NCI-H187 treated with DMSO at 0.1 percent for 48 hours (cell line): ENCODE measurements at places on chromosomes 13 and 19.

GRCh38 chr13:22757530-22758120 is 423.2 kb upstream of the SGCG start:
- DNase-seq: no peak

DNA sequence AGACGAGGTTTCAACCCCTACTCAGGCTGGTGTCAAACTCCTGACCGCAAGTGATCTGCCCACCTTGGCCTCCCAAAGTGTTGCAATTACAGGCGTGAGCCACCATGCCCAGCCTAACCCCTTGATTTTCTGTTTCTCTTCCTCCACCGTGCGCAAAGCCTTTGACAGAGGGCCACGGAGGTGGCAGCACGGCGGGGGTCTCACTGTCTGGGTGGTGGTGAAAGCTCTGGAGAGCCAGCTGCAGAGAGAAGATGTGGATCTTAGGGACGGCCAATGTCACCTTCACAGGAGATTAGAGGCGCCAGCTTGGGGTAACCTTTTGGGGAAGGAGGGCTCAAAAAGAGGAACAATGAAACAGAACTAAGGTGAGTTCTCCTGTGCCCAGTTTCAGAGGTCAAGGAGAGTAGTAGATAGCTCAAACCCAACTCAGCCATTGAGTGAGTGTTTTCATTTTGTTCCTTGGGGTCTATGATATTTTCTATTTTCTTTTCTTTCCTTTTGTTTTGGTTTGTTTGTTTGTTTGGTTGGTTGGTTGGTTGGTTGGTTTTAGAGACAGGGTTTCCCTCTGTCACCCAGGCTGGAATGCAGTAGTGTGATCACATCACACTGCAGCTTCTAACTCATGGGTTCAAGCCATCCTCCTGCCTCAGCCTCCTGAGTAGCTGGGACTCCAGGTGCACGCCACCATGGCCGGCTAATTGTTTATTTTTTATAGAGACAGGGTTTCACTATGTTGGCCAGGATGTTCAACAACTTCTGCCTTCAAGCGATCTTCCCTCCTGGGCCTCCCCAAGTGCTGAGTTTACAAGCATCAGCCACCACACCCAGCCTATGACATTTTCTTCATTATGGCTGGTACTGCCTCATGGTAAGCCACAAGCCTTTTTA is 37.7 kb downstream of the GPR42 start:
- DNase-seq: no peak

DNA sequence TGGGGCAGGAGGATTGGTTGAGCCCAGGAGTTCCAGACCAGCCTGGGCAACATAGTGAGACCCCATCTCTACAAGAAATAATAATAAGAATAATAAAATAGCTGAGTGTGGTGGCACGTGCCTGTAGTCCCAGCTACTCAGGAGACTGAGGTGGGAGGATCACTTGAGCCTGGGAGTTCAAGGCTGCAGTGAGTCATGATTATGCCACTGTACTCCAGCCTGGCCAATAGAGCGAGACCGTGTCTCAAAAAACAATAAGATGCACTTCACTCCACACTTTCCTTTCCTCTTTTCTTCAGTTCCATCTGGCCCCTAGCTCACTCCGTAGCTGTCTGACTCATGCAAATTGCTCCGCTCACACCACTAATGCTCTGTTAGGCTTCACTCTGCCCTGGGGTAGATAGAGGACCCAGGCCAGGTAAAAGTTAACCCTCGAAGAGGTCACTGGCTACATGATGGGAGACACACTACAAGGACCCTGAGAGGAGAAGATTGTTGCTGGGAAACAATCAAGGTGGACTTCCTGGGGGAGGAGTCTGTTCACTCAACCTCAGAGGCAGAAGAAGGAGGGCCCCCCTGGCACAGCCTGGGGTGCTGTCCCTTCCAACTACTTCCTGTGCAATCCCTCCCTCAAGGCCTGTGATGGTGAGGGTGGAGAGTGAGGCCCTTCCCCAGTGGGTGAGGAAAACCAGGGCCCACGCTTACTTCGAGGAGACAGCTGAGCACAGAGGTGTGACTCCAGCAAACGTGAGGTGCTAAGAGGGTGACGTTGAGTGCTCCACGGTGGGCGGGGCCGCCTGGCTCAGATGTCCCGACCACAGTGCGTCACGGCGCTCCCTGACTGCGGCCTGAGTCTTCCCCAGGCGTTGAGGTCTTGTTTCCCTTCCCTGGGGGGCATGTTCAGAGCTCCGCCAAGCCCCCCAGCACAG is 8.8 kb upstream of the TNFSF9 start:
- DNase-seq: no peak

DNA sequence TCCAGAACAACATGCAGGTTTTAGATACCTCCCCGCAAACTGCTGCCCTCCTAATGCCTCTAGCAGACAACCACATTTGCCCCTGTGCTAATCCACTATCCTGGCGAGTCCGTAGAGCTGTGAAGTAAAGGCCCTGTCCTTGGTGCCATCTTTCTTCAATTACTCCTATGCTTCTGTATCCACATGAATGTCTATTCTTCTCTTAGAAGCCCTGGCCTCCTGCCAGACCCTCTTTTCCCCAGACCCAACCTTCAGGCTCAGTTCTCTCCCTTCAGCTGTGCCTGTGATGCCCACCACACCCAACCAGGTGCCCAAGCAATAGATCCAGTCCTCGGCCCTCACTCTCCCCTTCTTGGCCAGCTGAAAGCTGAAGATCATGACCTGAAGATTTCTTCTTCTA is 31.1 kb upstream of the ZNF599 start:
- DNase-seq: no peak

DNA sequence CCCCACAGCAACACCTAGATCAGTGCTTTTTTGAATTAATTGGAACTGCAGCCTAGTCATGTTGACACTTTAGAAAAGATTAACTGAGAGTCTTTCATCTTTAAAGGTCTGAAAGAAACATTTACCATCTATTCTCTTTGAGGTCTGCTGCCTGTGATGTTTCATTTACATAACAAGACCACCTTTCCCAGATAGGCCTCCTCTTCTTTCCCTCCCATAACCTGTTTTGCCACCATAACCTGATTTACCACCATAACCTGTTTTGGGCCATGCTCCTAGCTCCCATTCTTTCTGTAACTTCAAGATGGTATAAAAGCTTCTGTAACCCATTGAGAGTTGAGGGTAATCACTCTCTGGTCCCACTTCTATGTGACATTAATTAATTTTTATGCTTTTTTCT is 320.8 kb downstream of the PCDH20 start:
- DNase-seq: no peak

DNA sequence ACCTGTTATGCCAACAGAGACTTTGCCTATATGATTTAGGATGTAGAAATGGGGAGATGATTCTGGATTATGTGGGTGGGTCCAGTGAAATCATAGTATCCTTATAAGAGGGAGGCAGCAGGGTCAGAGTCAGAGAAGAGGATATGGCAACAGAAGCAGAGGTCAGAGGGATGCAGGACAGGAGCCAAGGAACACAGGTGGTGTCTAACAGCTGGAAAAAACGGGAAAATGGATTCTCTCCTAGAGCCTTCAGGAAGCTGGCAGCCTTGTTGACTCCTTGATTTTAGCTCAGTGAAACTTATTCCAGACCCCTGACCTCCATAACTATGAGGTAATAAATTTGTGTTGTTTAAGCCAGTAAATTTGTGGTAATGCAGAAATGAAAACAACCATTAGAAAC is 28.8 kb upstream of the OXGR1 start:
- no peak for DNase-seq

DNA sequence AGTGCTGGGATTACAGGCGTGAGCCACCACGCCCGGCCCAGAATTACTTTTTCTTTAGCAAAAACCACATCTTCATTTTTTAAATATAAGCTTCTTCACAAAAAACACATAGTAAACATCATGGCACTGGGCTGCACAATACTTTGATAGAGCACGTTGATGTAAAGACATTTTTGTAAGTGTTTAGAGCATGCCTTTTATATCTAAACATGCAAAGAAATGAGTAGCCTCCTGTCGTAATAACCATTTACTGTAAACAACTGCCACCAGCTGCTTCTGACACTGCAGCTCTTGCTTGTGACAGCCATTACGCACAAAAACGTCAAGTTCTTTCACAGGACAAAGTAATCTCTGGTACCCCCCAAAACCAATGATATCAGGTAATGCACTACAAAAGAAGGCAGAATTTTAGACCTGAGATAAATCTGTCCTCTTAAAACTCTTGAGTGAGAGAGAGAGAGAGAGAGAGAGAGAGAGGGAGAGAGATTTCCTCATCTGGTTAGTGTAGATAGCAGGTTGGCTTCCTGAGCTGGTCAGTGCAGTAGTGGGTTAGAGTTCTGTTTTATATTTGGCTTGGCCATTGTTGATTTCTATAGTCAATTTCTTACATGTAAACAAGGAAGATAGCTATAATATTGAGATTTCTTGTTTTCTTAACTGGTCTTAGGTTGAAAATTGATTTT is 6.7 kb upstream of the ZNF548 start:
- no peak for DNase-seq

DNA sequence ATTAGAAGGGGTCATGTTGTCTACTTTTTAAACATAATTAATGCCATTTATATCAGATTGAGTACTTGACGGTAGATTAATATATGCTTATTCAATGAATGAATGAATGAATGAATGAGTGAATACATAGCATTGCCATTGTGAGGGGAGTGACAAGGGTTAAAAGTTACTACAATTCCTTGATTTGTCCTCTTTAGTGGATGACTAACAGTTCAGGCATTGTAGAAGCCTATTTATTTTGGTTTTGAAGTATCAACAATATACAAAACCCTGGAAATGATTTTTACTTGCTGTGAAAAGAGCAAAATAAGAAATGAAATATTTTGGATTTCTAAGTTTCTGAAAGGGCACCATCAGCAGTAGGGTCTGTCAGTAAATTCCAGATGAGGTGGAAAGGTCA is 122.7 kb downstream of the CYSLTR2 start:
- DNase-seq: no peak

DNA sequence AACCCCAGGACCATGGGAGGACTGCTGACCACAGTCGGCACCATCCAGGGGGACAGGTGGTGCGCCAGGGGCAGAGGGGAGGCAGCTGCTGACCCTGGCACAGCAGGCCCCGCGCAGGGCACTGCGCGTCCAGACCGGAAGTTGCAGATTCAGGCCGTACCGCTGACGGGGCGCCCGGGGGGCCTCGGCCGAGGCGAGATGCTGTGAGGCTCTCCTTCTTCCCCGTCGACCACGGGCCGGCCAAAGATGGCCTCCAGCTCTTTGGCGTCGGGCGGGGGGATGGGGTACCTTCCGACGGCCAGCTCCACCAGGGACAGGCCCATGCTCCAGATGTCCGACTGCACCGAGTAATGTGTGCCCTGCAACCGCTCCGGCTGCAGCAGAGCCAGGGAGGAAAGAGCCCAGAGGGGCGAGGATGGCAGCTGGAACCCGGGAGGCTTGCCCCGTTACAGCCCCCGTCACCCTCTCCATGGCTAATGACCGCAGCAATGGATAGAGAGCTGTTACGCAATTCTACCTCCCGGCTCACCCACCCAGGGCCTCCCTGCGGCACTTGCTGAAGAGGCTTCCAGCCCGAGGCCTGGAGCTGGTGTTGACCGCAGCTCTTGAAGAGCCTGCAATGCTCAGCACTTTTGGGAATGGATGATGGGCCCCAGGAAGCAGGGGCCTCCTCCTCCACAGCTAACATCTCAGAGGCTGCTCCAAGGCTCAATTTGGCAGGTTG is 24.7 kb downstream of the MAP2K2 start:
- DNase-seq: no peak

DNA sequence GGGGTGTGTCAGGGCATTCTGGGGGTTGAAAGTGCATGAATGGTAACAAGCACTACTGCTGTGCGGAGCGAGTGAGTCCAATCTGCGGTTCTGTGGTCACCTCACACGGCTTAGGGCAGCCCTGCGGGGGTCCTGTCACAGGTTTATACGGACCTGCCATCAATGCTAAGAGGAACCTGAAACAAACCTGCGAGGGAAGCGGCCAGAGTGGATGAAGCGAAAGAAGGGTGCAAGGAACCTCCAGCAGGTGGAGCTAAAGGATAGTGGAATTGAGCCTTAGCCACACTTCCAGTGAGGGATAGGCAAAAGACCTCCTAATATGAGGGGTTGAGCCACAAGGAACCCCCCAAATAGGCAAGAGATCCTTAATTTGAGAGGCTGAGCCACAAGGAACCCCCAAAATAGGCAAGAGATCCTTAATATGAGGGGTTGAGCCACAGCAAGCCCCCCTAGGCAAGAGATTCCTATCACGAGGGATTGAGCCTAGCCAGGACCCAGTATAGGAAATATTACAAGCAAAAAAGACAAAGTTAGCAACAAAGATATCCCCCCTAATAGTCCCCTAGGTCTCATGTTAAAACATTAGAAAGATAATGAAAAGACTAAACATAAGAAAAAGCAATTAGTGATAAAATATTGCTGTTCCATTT is 6.3 kb upstream of the ZNF69 start:
- no peak for DNase-seq

DNA sequence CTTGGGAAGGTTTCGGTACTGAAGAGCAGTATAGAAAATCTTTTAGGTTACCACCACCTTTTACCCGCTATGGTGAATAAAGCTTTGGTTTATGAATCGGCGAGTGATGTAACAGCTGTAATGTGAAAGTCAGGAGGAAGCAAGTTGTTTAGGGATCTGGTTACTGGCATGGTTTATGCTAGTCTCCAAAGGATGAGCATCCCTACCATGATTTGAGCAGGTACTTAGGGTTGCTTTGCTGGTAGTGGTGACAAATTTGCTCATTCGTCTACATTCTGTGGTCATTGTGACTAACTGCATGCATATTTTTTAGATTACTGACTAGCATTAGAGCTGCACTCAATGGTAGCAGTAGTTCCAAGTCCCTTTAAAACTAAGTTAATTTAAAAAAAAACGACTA is 104.1 kb downstream of the FRY start:
- no peak for DNase-seq
